ENCODE measurements at places on chromosomes 2 and 18. TPM values are rescaled to one million over a fixed set of nuclear protein-coding genes. Genes with fewer than 3 reads are reported as not detected.
A peak's percentile ranks its signal among the peaks of the same experiment; 100 is the strongest.

Gene ZNF396
- 0.13 TPM for total RNA-seq

DNA sequence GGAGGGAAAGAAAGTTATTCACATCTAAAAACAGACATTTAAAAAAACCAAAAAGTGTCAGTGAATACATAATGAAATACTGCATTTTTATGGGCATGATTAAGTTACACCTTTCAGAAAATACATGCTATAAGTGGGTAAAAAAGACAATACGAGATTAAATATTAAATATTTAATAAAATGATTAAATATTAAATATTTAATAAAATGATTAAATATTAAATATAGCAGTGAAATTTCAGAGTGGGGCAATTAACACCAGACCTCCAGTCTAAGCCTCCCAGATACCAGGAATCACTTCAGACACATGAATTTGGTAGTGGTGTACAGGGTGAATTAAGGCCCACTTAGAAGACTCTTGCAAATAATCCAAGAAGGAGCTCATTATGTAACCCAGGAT lies 15.5 kb downstream of the RBM43 start:
- DNase-seq = no peak

Gene CCDC121
- 3.4 TPM for total RNA-seq

DNA sequence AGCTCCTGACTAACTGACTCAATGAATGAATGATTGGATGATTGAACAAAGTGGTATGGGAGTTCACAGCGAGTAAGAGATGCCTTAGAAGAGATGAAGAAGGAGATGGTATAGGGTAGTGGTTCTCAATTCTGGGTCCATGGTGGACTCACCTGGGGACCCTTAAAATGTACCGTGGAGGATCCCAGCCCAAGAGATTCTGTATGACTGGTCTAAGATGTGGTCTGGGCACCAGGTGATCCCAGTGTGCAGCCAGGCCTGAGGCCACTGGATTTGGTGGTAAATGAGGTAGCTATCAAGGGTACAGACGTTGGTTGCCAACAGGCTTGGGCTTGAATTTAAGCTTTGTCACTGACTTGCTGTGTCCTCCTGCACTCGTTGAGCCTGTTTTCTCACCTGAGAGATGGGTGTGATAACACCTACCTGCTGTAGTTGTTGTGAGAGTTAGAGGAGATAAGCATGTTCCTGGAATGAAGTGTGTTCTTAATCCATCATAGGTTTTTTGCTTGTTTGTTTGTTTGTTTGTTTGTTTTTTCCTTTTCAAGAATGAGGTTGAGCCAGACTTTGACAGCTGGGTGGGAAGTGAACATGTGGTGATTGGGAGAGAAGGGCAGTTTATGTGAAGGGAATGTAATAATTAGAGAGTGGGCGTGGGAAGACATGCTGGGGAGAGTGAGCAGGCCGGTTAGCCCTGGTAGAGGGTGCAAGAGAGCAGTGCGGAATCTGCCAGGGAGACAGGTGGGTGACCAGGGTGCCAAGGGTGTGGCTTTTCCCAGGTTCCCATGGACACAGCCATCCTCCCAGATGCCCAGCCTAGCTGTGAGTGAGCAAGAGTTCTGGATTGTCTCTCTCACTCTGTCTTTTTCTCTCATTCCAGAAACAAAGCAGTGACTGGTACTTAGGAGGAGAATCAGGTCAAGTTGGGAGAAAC lies 31.4 kb upstream of the IL1B start:
- peak; percentile 20 for DNase-seq

Gene GKN2
- total RNA-seq = not detected

GRCh38 chr18:55407774-55408535 lies 180.0 kb downstream of the TCF4 start:
- no peak for DNase-seq

Gene BOLL
- not detected for total RNA-seq

Gene ANKRD30BL
- not detected for total RNA-seq

Gene NYAP2
- not detected for total RNA-seq

GRCh38 chr2:50722776-50723175 lies 309.2 kb downstream of the NRXN1 start:
- no peak for DNase-seq

GRCh38 chr18:22233266-22233665 lies 63.9 kb downstream of the GATA6 start:
- DNase-seq = no peak
